ENCODE measurements at places on chromosomes 16 and 17.

- no peak for DNase-seq
These were observed 7.1 kb upstream of the DCAF7 start for GRCh38 chr17:63542942-63543821.

- no peak for DNase-seq
These were observed 701.1 kb downstream of the WWOX start for GRCh38 chr16:78800523-78800922.

- no peak for DNase-seq
These were observed 24.3 kb upstream of the CRISPLD2 start for GRCh38 chr16:84795329-84796053.

DNA sequence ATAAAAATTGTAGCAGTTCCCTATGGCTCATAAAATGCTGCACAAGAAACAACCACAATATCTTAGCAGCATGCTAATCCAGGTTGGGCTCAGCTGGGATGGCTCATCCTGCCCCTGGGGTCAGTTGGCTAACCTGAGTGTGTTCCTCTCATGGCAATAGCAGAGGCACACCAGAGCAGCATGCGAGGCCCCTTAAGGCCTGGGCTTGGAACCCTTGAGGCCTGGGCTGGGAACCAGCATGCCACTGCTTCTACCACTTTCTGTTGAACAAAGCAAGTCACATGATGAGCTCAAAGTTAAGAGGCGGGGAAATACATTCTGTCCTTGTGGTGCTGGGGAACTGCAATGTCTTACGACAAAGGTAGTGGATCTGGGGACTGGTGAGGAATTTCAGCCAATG lies 154.4 kb upstream of the FOXF1 start:
- no peak for DNase-seq

DNA sequence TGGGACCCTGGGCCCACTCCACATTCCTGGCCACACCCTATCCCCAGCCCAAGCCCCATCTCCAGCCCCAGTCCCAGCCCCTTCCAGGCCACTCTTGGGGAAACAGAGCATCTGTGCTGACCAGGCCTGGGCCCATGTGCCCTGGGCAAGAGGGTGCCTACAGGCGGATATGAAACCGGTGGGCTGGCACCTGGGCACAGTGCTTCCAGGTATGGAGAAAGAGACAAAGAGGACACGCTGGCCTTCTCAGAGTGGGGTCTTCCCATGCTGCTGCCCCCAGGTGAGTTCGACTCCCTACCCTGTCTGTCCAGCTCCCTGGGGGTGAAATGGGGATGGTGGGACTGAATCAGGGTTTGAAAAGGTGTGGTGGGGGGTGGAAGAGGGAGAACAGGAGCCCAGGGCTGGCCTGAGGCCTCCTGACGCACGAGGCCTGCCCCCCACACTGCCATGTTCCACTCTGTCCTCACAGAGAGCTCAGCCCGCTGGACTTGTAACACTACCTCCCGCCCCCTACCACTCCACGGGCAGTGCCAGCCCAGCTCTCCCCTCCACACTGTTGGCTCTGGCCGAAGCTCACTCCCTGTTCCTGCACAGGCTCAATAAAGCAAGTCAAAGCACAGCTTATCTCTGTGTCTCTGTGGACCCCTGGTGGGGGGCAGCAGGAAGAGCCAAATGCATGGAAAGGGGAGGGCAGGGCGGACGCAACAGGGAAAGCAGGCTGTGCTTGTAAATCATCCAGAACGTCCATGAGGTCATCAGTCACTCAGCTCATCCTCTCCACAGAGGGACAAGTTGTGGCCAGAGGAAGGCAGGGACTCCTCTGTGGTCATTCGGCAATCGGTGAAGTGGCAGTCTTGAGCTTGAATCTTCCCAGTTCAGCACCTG lies 71.1 kb upstream of the TMEM97 start:
- DNase-seq: no peak

DNA sequence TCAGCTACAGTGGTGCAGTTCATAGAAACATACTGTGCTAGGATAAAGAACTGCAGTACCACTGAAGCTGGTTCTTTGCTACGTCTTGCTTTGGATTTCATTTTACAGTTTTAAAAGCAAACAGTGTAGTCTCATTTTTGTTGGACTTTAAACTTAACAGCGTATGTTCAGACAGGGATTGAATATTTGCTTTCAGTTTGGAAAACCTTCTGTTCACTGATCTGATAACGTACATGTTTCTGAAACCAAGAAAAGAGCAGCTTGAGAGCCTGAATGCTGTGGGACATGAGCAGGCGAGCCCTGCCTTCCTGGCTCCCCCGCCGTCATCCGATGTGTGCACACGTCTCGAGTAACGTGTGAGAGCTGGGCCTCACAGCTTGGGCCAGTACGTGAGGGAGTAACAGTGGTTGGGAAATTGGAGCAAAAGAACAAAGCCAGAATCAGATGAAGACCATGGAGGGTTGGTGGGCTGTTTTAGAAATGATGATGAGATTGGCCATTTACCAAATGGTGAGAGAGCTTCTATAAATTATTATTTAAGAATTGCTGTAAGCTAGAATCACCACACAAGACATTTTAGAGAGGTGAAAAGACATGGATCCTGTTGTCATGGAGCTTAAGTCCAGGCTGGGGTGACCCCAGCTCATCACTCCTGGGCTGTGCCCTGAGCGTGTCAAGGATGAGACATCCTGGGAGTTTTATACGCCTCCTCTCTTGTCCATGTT lies 20.8 kb upstream of the CLEC18C start:
- DNase-seq: no peak
